ENCODE measurements at places on chromosomes 12 and 14.

- no peak for DNase-seq
Measured at GRCh38 chr12:69872804-69873203, 47.8 kb downstream of the MYRFL start.

GRCh38 chr14:95153866-95154265 lies 3.5 kb downstream of the DICER1 start:
- DNase-seq: no peak

DNA sequence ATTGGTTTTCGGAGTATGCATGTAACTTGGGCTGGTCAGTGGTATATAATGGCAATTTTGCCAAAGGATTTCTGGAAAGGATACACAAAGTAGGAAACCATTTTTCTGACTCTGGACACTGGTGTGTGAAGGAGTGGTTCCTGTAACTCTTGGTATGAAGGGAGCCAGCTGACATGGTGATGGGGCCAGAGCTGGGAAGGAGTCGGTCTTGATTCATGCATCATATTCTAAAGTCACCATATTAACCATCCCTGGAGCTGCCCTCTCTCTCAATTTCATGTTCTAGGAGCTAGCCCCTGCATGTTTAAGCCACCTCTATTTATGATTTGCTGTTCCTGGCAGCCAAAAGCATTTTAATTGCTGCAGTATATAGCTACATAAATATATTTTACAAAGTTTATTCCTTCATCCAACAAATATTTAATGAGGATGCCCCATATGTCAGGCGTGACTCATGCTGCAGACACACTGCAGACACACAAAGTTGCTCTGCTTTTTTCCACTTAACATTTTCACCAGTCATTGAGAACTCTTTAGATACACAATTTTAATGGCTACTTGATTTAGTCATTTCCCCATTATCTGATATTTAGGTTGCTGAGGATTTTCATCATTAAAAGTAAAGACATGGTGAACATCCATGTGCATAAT lies 78.7 kb upstream of the PSMC1 start:
- no peak for DNase-seq

GRCh38 chr12:22229652-22230279 lies 104.7 kb downstream of the ST8SIA1 start:
- no peak for DNase-seq

DNA sequence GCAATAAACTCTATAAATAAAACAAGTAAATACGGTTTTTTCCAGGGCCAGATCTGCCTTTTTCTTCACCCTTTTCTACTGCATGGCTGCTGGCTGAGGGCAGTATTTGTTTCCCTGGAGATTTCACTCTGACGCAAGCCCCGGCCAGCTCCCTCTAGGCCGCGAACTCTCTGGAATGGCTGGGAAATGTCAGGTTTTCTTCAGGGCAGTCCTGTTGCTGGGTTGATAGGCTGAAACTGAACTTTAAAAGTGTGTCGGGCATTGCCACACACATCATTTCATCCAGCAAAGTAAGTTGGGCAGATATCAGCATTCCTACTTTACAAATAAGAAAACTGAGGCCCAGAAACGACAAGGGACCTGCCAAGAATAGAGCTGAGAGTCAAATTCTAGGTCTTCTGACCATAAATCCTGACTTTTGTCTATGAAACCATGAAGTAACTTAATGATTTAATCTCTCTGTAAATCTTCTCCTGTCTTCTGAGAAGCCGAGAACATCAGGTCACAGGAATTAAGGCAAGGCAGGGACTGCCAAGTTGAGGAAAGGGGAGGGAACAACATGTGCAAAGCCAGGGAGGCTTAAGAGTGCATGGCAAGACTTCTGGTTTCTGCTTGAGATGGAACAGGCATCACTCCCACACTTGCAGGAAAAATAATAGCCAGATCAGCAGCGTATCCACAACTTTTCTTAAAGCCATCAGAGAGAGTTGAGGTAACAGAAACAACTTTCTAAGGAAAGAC lies 205.0 kb upstream of the CCDC196 start:
- no peak for DNase-seq

DNA sequence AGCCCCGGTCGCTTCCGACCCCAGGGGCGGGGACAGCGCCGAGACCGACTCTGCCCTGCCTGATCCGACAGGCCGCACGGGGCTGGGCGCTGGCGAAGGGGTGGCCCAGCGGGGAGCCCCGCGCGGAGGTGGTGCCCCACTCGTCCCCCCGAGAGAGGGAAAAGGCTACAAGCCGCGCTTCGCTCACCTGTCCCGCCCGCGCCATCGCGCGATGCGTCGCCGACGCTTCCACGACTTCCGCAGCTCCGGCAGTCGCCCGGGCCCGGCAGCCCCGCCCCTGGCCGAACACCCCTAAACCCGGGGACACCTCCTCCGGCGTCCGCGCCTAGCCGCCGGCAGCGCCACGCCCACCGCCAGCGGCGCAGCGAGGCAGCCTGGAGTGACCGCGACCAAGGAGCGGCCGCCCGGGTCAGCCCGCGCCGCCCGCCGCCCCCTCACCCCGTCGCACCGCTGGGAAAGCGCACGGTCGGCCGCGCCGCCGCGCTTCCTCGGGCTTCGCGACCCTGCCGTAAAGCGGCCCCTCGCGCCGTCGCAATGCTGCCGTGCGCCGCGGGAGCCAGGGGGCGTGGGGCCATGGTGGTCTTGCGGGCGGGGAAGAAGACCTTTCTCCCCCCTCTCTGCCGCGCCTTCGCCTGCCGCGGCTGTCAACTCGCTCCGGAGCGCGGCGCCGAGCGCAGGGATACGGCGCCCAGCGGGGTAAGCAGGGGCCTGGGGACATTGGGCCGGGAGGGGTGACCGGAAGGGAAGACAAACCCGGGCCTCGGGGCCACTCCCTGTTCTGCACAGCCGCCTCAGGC lies at the start of the genes BAG5 and COA8:
Gene BAG5, minus strand, starts transcription at position 229 of the 797 bp plus-strand sequence. CDS start 1,493 bp downstream, outside the sequence.
Gene COA8, plus strand, starts transcription at position 532 of the 797 bp plus-strand sequence. Its CDS starts 42 bp downstream, at position 574.
- DNase-seq: no peak

DNA sequence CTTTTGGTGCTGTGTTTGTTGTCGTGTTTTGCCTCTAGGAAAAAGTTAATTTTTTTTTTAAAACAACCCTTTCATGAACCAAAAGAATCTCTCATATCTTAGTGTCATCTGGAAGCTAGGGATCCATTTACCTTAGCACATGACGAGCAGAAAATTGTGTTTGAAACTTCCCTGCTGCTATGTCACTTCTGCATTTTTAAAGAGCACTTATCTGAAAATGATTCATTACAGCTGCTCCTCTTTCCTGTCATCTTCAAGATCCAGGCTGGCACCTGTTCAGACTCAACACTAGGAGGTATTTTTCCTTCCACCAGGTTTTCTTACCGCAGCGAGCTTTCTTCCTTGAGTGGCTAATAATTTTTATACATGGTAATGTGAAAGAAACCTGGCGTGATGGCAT lies 67.0 kb downstream of the EML1 start:
- no peak for DNase-seq

DNA sequence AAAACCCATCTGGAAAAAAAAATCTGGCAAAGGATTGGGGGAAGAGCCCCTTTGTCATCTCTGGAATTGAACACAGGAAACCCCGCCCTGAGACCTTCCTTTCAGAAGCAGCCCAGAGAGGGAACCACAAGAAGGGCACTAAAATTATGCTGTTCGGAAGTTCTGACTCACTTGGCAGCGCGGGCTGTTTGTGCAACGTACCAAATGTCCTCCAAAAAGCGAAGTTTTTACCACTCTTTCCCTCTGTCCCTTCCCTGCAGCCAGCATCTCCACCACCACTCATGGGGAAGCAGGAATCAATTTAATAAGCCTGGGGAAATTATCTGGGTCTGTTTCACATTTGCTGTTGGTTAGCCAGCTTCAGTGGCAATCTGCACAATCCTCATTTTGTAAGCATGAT lies 3.2 kb upstream of the SYNE3 start:
- DNase-seq: no peak

DNA sequence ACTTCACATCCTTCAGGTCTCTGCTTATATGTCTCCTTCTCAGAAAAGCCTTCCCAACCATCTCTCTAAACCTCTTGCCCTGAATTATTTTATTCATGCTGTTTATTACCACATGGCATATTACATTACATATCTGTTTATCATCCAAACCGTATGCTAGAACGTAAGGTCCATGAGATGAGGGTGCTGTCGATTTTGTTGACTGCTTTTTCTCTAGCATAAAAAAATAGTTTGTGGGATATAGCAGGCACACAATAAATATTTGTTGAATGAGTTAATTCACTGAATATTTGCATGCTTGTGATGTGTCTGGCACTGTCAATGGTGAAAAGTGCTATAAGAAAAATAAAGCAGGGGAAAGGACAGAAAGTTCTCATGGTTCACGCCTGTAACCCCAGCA lies 22.9 kb downstream of the SAMD4A start:
- no peak for DNase-seq

GRCh38 chr14:78673845-78674244 lies 503.7 kb downstream of the NRXN3 start:
- no peak for DNase-seq

- DNase-seq: no peak
Measured at GRCh38 chr12:50979369-50980052, 27.2 kb downstream of the HIGD1C start.

DNA sequence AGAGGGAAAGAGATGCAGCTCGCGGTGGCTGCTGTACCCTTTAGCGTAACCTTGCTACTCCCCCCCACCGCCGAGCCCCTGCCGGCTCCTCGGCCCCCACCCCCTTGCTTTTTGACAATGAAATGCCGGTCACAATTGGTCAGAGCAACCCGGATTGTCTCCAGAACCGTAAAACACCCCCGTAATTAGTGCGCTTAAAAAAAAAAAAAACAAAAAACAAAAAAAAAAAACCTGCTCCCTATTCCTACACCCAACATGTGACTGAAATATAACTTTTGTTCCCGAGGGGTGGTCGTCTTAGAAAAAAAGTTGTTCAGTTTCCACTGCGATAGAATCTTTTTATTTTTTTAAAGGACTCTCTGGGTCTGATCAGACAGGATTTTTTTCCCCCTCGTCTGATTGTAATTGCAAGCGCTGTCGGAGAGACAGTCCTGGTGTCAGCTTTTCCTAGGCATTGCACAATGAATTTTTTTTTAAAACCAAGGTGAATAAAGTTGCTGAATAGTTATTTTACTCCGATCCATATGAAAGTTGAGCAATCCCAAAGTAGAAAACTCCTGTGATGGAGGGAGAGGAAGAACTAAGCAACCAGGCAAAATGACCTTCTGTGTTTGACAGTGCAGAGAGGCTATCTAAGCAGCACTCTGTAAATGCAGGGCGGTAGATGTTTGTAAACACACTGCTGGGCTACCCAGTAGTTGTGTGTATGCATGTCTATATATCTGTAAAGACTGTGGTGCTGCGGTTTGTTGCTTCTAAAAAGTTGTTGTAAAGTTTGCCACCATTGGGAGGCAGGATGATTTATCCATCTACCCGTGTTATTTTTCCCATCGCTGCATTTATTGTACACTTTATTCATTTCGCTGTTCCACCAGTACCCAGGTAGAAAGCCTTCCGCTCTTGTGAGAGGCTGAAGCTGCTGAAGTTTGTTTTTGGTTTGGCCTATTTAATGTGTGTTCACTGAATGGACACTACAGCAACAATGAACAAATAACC lies 1.1 kb downstream of the ETV6 start:
- DNase-seq: no peak

Data from cortex of kidney (tissue), 1 donor.